ENCODE measurements at places on chromosomes 3 and 15. TPM values are rescaled to one million over a fixed set of nuclear protein-coding genes. Genes with fewer than 3 reads are reported as not detected.

- H3K36me3 ChIP-seq: no peaks in the 10 kb centered on the region
- H3K4me1 ChIP-seq: no peaks in the 10 kb centered on the region
- no peak overlapping the region for H3K4me3 ChIP-seq
- no peaks in the 10 kb centered on the region for H3K27me3 ChIP-seq
- H3K27ac ChIP-seq: no peak overlapping the region
These were observed 53.7 kb upstream of the ABHD17C start for GRCh38 chr15:80641384-80641783.

DNA sequence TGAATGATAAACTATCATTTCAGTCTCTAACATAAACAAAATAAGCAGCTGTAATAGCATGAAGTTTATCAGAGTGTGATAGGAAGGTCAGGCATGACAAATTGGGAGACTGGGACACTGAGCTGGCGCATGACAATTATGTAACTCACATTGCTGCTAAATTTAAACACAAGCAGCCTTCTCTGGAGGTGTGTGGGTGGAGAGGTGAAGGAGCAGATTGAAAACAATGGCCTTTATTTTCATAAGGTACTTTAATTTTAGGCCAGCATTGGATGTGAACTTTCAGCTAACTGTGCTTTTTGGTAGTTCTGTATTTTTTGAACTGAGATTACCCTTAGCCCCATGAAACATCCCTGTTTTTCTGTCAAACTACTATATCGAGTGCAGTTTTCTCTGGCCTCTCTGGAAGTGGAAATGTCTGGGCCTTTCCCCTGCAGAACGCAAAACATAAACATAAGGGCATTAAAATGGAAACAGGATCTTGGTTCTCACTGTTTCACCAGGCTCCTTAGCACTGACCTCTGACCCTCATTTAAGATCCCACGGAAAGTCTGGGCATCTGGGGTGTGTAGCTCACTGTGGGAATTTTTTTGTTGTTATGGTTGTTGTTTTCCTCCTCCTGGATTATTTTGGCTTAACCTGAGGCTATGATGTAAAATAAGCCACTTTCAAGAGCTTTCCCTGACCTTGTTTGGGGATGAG is 160.1 kb upstream of the DPH6 start:
- no peak for DNase-seq
- H3K27me3 ChIP-seq: no peaks in the 10 kb centered on the region
- no peaks in the 10 kb centered on the region for H3K4me1 ChIP-seq
- H3K4me3 ChIP-seq: no peak overlapping the region

- H3K27ac ChIP-seq: no peak overlapping the region
- no peaks in the 10 kb centered on the region for H3K27me3 ChIP-seq
These were observed 43.4 kb downstream of the EEFSEC start for GRCh38 chr3:128196647-128197046.

- no peak overlapping the region for H3K4me3 ChIP-seq
- H3K36me3 ChIP-seq: no peaks in the 10 kb centered on the region
- no peak overlapping the region for H3K27ac ChIP-seq
- no peaks in the 10 kb centered on the region for H3K27me3 ChIP-seq
These were observed 303.5 kb downstream of the PTPRG start for GRCh38 chr3:61864886-61865285.

DNA sequence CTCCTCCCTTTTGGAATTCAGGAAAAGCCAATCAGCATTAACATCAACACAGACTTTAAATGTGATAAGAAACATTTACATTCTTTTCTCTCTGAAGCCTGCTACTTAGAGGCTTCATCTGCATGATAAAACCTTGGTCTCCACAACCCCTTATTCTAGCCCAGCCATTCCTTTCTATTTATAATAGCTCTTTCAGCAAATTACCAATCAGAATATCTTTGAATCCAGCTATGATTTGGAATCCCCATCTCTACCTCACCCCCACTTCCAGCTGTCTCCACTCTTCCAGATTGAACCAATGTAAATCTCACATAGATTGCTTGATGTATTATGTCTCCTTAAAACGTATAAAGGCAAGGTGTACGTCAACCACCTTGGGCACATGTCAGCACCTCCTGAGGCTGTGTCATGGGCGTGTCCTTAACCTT is 139.7 kb downstream of the TUSC7 start:
- DNase-seq: no peak
- H3K27ac ChIP-seq: no peak overlapping the region

GRCh38 chr3:186152361-186152798 is 43.5 kb upstream of the ETV5 start:
- H3K4me3 ChIP-seq: no peak overlapping the region
- no peak for DNase-seq
- no peaks in the 10 kb centered on the region for H3K4me1 ChIP-seq
- no peaks in the 10 kb centered on the region for H3K36me3 ChIP-seq
- H3K27ac ChIP-seq: no peak overlapping the region
- no peaks in the 10 kb centered on the region for H3K27me3 ChIP-seq

DNA sequence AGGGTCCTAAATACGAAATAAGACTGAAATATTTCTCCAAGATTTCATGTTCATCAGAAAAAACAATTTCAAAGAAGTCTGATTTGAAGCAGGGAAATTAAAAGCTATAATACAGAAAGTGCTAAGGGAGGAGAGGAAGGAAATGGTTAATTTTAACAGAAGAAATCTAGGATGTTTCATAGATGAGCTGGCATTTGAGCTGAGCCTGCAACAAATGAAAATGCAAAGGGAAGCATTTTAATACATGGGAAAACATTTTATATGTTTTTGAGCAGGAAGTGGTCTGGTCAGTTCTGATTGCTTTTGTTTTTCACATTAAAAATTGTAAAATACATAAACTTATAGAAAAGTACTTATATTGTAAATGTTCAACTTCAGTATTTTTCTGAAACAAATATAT is 17.2 kb upstream of the RAP2B start:
- no peaks in the 10 kb centered on the region for H3K27me3 ChIP-seq
- peaks cover 44% of the 10 kb centered on the region for H3K4me1 ChIP-seq
- H3K36me3 ChIP-seq: no peaks in the 10 kb centered on the region
- no peak for DNase-seq

The ROPN1B gene
- 0.50 TPM for total RNA-seq

The PPARG gene
- 60.2 TPM for total RNA-seq

The FSIP1 gene
- 0.63 TPM for total RNA-seq
